ENCODE measurements at places on chromosomes 1 and 21.

- no peak for DNase-seq
Measured at GRCh38 chr1:54666333-54666732, 24.7 kb downstream of the MROH7 start.

DNA sequence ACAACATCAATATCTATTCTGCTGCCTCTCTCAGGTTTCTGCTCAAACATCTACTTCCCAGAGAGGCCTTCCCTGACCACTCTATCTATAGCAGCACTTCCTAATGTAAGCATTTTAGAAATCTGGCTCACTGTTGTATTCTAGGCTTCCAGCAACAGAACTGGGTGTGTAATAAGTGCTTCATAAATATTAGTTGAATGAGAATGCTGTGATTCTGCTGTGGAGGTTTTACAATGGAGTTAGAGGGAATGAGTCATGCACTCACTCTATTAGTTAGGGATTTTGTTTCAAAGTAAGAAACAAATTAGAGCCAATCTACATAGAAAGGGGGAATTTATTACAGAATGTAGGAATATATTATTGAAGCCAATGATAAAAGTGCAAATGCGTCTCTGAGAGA lies 38.6 kb upstream of the SLC35F3 start:
- DNase-seq, result no peak

- peak; percentile 37 for DNase-seq
Measured at GRCh38 chr1:107057197-107058133, 991 bp downstream of the PRMT6 start.

- no peak for DNase-seq
Measured at GRCh38 chr1:94456736-94457135, 38.5 kb downstream of the ABCD3 start.

Data from mesothelial cell of epicardium (in vitro differentiated cells).